ENCODE measurements at places on chromosomes 11 and 22.

DNA sequence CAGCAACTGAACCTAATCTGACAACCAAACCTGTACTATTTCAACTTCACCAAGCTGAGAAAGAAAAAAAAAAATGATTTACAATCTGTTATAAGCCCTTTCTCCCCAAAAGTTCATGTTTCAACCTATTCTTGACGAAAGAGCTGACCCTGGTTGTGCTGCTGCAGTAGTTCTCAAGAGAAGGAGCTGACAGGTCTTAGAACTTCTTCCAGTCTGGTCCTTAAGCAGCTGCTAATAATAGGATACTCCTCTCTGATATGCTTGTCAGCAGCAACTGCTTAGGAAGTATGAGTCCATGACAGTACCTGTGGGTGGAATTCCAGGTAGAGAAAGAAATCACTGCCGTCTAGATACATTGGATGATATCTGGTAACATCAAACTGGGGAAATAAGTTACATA lies 735.1 kb upstream of the CCDC90B start:
- DNase-seq = no peak

DNA sequence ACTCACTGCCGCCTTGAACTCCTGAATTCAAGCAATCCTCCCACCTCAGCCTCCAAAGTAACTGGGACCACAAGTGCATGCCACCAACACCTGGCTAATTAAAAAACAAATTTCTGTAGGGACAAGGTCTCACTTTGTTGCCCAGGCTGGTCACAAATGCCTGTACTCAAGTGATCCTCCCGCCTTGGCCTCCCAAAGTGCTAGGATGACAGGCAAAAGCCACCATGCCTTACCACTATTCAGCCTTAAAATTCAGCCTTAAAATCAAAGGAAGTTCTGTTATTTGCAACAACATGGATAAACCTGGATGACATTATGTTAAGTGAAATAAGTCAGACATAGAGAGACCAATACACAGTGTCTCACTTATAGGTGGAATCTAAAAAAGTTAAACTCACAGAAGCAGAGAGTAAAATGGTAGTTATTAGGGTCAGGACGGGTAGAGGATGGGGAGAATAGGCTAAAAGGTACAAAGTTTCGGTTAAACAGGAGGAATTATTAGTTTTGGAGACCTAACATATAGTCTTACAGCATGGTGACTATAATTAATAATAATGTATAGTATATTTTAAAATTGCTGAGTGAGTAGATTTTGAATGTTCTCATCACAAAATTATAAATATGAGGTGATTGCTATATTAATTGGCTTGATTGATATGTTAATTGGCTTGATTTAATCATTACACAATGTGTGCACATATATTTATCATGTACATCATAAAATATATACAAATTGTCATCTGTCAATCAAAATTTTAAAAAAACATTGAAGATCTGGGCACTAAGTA lies 6.2 kb upstream of the ZNF280A start:
- no peak for DNase-seq

- DNase-seq = no peak
Measured at GRCh38 chr22:40434745-40435144, 64.4 kb downstream of the SGSM3 start.

DNA sequence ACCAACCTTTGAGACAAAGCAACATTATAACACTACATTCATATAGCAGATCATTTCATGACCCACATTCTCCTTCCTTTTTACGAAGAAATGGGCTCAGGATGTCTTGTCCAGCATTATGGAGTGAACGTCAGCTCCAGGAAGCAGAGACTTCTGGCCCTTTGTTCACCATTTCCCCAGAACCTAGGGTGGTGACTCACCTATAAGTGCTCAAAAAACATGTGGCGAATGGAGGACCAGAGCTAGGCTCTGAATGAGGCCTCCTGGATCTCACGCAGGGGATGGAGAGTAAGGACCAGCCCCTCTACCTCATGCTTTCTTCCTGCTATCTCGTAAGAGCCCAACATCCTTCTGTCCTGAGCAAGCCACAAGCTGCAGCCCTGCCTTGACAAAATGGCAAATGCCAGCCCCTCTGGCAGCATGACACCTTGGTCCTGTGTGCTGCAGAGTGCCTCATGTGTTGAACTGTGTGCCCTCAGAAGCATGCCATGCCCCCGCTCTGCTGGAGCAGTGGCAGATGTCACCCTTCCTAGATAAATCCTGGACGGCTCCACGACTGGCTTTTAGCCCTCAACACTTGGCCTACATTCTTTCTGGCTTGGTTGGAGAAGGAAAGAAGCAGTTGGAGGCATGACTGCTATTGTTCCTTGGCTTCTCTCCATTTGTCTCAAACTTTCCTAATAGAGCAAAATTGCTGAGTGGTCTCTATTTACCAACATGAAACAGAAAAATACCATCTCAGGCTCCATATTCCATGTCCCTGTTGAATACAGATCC lies 6.5 kb upstream of the ST3GAL4 start:
- DNase-seq = no peak

DNA sequence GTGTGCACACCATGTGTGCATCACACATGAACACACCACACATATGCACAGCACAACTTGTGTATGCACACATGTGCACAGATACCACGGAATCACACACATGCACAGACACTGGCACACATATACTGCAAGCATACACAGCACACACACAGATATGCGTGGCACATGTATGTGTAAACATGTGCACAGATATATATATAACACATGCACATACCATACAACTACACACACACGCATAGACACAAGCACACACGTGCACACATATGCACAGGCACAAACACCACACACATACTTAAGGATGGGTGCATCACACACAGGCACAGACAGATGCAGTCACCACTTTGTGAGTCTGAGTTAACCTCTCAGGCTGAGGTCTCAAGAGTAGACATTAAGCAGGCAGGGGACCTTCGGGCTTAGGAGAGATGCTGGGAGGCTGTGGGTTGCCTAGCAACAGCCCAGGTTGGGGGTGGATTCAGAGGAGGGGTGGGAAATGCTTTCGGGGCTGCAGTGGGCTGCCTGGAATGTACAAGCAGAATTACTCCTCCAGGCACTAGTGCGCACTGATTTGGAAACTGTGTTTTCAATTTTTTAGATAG lies 82.9 kb downstream of the MYO18B start:
- no peak for DNase-seq

GRCh38 chr22:24323233-24323632 lies 52.6 kb downstream of the SPECC1L start:
- DNase-seq = no peak

GRCh38 chr11:25838918-25839625 lies 492.9 kb upstream of the ANO3 start:
- no peak for DNase-seq

GRCh38 chr11:123838659-123839058 lies 32.5 kb upstream of the OR6M1 start:
- DNase-seq = no peak

DNA sequence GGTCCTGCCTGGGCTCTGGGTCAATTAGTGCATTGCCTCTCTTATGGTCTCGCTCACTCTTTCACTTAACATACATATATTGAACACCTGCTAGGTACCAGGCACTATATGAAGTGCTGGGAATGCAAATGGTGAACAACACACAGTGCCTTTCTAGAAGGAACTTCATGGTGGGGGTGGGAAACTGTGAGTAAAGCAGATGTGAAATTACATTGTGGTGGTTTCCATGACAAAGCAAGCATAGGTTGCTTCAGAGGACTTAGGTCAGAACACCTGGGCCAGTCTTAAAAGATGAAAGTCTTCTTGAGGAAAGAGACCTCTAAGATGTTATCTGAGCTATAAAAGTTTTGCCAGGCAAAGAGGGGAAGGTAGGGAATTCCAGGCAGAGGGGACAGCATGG lies 231.3 kb downstream of the BUD13 start:
- no peak for DNase-seq

GRCh38 chr11:11122749-11123148 lies 230.3 kb downstream of the CSNK2A3 start:
- no peak for DNase-seq

DNA sequence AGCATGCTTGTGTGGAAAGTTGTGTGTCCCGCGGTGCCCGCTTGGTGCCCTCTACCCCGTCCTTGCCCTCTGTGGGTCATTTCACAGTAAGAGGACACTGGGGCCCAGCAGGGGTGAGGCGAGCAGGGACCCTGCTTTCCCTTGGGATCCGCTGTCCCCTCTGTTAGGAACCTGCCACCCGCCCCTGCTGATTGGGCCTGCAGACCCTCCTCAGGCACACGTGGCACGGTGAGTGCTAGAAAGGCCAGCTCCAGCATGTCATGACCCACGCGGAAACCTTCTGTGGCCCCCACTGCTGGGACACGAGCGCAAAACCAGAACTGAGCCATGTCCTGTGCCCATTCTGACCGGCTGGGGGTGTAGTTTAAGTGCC lies 353.1 kb downstream of the TBC1D22A start:
- DNase-seq = no peak

- no peak for DNase-seq
Measured at GRCh38 chr11:127609025-127609773, 608.6 kb upstream of the KIRREL3 start.

DNA sequence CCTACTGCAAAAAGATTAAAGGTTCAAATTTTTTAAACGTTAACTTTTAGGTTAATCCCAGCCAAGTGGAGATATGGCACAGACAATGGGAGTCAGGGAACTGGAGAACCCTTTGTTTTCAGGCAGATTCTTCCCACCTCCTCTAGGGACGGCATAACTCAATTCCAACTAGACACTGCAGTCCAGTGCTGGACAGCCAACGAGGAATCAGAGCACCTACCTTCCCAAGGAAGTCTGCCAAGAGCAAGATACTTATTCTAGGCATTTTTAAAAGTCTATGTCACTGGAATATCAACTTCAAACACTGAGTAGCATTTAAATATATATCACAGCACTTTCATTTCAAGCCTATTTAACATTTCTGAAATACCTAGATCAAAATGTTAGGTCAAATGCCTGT lies 7.3 kb downstream of the CADM1 start:
- DNase-seq = no peak

- DNase-seq = no peak
Measured at GRCh38 chr11:3660960-3661359, 10.2 kb downstream of the CHRNA10 start.
